ENCODE measurements at places on chromosomes 7 and 10. TPM values are rescaled to one million over a fixed set of nuclear protein-coding genes. Genes with fewer than 3 reads are reported as not detected.

GRCh38 chr7:2959103-2959680 is 84.5 kb downstream of the CARD11 start:
- DNase-seq = peak; percentile 59

GRCh38 chr10:132454296-132455198 is 57.5 kb downstream of the PWWP2B start:
- no peak for DNase-seq

The ASAH2B gene
- 0.21 TPM for total RNA-seq

GRCh38 chr7:125316466-125316865 is 386.8 kb upstream of the POT1 start:
- no peak for DNase-seq

DNA sequence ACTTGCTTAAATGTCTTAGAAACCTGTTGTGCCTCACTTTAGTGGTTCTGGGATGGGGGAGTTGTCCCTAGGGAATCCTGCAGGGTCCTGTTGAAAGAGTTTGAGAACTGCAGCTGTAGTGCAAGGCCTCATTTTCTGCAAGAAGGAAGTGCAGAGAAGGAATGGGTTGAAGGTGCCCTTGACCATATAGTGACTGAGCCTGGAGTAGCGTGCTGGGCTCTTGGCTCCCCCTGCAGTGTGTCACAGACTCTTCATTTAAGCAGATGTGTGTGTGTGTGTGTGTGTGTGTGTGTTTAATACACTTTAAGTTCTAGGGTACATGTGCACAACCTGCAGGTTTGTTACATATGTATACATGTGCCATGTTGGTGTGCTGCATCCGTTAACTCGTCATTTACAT is 92.2 kb downstream of the GRK5 start:
- DNase-seq = no peak

GRCh38 chr7:120431016-120431415 is 158.0 kb downstream of the KCND2 start:
- DNase-seq = no peak
